HAP-1 (cell line): ENCODE measurements at places on chromosomes 4 and X.
A peak's percentile ranks its signal among the peaks of the same experiment; 100 is the strongest.

DNA sequence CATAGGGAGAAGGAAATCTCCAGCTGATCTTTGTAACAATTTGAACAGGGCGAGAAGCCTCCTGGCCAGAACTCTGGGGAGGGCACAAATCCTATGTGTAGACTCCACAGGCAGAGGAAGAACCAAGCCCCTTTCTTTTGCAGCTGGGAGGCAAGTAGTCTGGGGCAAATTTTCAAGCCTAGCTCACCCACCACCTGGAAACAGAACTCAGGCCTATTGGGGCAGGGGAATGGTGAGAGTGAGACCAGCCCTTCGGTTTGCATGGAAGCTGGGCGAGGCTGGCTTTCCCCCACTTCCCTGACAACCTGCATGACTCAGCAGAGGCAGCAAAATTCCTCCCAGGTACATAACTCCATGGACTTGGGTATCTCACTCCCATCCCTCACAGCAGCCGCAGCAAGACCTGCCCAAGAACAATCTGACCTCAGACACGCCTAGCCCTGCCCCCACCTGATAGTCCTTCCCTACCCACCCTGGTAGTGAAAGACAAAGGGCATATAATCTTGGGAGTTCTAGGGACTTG lies 138.2 kb downstream of the EMCN start:
- DNase-seq = no peak

DNA sequence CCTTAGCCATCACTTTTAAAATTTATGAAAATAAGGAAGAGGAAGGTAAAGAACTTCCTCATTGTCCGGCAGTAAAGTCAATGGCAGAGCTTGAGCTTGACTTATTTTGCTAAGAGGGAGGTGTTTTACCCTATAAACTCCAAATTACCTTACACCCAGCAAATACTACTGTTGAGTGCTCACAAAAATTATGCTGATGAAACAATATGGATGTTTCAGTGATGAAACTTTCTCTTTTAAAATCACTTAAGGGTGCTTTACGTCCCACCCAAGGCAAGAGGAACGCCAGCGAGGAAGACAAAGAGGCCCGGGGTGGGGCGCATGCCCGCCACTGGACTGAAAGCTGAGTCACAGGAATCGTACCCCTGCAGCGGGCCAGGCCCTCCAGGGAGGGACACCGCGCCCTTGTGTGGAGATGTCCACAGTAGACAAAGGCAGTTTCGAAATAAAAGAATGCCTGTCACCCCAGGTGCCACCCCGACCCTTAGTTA lies 560 bp upstream of the TMSB4X start:
- peak; percentile 38 for DNase-seq

- DNase-seq = no peak
These were observed 67.6 kb downstream of the SHOX start for GRCh38 chrX:698206-698605.

GRCh38 chr4:85228264-85228663 lies 246.7 kb upstream of the ARHGAP24 start:
- DNase-seq = peak; percentile 6

DNA sequence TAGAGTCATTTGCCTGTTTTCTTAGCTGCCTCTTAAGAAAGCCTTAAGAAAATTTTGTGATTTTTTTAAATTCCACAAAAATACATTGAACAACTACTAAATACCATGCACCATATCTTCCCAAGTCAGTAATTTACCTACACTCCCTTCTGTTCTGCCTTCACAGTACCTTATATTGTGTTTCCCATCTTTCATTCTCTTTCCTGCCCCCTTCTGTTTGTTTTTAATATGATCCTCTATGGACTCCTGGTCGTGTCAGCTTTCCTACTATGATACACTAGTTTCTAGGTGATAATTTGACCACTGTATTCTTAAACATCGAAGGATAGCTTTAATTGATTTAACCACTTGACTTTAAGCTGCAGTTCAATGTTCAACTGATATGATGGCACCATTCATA lies 297.7 kb upstream of the HAND2 start:
- no peak for DNase-seq

GRCh38 chr4:32226733-32227132 lies 1506.6 kb downstream of the PCDH7 start:
- DNase-seq = no peak

DNA sequence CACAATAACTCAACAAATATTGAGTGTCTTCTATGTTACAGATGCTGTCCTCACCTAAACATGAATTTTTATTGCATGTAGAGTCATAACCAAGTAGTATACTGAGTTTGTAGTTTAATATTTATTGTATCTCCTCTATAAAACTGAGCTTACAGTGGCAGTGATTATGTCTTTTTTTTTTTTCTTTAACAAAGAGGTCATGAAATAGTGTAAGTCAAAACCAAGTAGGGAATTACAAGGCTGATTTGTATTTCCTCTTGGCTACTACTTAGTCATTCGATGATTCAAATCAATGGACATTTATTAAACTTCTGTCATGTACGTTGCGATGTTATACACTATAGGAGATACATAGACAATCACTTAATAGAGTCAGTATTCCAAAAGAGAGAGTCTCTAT lies 48.4 kb downstream of the IL15 start:
- no peak for DNase-seq

DNA sequence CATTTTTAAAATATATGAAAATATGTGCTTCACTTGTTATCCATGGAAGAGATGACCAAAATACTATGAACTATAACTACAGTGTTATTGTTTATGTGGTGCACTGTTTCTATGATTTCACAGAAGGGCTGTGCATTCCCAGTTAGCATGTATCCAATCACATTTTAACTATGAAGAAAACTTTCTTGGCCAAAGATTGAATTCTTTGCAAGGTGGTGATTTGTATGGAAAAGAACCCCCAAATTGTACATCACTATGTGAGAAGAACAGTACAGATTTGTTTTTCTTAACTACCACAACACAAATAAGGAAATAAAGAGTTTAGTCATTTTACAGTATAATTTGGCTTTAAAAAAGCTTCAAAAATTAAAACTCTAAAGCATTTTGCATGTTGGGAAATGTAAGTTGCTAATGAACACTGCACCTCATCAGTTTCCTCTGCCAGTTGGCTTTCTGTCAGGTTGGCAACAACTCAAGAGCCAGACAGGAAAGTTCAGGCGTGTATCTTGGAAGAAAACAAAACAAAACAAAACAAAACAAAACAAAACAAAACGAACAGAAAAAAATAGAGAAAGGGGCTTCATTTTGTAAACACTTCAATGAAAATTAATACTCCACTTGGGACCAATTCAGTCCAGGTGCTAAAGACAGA lies 237.0 kb downstream of the SCFD2 start:
- no peak for DNase-seq
